ENCODE measurements at places on chromosomes 6 and 20. TPM values are rescaled to one million over a fixed set of nuclear protein-coding genes. Genes with fewer than 3 reads are reported as not detected.

- no peak for DNase-seq
These were observed 43.2 kb upstream of the TXNDC5 start for GRCh38 chr6:7953753-7954152.

GRCh38 chr6:167839755-167840154 is 13.0 kb downstream of the AFDN start:
- no peak for DNase-seq

Gene C6orf141
- not detected for total RNA-seq

Gene TMEM217
- total RNA-seq: not detected

- no peak for DNase-seq
These were observed 38.8 kb downstream of the RCAN2 start for GRCh38 chr6:46452312-46452917.

DNA sequence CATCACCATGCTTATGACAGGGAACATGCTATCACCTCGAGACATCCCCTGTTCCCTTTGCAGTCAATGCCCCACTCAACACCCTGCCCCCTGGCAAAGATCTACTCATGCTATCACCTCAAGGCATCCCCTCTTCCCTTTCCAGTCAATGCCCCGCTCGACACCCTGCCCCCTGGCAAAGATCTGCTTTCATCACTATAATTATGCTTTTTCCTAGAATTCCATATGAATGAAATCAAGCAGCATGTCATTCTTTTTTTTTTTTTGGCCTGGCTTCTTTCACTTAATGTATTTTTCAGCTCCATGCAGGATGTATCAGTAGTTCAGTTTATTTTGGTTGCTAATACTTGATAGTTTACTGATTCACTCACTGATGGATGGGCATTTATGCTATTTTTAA is 554.9 kb downstream of the CDH26 start:
- DNase-seq: no peak

GRCh38 chr6:170232186-170233002 is 58.5 kb downstream of the DLL1 start:
- DNase-seq: peak; percentile 37

Measured in Right ventricle myocardium superior (tissue), 1 donor.